AG08396 (cell line): ENCODE measurements at places on chromosomes 12 and 14.

DNA sequence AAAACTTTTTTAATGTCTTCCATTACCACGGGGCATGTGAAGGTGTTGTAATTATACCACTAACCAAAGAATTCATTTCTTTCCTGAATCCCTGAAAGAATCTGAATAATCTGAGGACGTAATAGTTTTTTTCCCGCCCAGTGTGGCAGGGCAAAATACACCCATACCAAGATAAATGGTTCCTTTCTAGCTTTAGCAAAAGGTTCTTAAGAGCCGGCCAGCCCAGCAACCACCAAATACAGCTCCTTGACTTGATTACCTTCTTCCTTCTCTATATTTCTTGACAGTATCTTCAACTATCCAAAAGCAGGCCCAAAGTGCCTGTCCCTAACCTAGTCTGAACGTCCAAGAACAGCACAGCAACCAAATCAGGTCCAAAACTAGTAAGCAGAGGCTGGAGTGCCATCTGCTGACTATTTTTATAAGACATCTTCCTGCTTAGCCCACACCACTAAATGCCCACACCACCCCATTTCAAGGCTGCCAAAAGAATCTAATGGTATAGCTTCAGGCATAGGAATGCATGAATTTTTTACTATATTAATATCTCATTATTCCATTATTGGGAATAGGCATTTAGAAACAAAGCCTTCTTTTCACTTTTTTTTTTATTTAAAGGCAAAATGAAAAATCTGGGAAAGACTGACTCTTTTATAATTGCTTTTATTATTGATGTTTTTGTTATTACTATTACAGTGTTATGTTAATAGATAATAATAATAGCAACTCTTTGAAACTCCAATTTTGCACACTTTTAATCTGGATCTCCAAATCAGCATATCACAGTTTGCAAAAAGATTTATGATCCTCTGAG, 524.4 kb downstream of the MED13L start:
- peak; percentile 72 for DNase-seq

DNA sequence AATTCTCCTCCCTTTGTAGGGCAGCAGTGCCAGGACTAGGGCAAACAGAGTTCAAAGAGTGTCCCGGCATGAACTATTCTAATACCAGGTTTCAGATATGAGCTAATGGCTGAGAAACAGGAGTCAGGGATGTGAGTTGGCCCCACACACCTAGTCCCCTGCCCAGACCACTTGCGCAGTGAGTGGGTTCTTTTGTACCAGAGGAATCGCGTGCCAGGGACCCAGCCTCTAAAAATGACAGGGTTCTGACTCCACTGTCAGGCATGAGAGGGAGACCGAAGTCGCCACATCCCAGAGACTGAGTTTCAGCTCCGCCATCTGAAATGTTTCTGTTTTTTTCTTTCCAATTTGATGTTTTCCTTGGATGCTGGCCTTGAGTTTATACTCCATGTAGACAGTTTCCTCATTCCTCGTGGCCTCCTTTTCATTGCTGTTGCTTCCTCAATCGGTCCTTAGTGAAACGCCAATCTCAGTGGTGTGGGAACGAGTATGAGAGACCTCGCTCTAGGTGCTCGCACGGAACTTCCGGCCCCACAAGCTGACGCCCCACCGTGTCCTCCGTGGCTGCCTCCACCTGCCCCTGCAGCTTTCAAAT, 31.5 kb downstream of the FBXL14 start:
- DNase-seq: no peak

GRCh38 chr14:54794159-54794558, 108.5 kb downstream of the GCH1 start:
- DNase-seq: no peak

DNA sequence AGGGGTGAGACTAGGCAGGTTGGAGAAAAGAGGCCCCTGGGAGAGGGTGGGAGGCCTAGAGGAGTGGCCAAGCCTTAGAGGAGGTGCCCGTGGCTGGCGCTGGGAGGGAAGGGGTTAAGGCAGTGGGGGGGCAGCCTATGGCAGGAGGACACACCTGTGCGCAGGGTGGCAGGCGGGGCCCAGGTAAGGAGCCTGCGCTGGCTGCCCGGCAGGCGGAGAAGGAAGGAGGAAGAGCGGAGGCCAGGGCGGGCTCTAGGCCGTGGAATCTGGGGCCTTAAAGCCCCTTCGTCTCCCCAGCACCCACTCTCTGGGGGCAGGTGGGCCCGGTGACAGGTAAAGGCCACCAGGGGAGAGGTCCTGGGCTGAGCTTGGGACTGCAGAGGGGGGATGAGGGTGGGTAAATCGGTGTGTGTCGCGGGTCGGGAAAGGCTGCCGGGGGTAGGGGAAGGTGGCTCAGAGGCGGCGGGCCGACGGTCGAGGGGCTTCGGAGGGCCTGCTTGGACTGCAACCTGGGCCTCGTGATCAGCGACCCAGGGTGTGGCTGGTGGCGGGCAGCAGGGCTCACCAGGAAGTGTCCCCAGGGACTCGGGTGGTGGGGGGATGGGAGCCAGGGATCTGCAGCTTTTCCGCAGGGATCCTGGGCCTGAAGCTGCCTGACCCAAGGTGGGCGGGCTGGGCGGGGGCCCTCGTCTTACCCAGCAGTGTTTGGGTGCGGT, 7.3 kb downstream of the PHB2 start:
- no peak for DNase-seq

GRCh38 chr14:93150227-93151208, 34.2 kb downstream of the MOAP1 start:
- no peak for DNase-seq

GRCh38 chr12:86293682-86294240, 37.6 kb upstream of the MGAT4C start:
- no peak for DNase-seq

- no peak for DNase-seq
Measured at GRCh38 chr14:44712024-44712815, 205.1 kb upstream of the FSCB start.

DNA sequence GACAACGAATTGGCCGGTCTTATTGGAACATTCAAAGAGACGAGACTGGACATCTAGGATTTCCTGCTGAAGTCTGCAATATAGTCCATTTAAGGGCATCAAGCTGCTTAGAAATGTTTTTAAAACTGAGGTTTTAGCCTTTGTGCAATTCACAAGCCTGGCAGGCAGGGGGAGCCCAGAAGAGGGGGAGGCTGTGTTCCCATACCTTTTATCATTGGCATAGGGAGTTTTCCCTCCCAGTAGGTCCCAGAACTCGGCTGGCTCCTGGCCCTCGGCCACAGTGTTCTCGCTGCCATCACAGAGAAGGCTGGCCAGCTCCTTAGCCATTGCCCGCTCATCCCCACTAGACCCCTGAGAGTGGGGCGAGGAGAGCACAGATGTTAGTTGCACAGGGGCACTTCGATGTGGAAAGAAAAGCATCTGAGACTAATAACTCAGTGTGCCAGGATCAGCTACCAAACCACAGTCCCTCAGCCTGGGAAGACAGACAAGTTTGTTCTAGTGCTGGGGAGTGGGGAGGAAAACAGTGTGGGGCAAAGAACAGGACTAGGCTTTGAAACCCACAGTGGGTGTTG, 15.1 kb downstream of the AVIL start:
- peak; percentile 69 for DNase-seq

DNA sequence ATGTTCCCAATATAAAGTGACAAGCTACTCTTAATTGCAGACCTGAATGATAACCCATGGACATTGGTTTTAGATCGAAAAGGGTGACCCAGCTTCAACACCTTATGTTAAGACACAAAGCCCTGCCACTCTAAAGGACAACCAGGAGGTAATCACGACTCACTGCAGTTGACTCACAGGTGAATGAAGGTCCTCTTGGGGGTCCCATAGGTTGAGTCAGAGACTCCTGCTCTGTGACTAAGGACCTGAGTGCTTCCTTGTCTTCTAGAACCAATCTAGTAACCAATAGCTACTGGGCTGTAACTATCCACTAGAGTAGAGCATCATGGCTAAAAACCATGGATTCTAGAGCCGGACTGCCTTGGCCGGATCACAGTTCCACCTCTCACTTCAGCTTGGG, 73.8 kb downstream of the KCNK10 start:
- DNase-seq: no peak

DNA sequence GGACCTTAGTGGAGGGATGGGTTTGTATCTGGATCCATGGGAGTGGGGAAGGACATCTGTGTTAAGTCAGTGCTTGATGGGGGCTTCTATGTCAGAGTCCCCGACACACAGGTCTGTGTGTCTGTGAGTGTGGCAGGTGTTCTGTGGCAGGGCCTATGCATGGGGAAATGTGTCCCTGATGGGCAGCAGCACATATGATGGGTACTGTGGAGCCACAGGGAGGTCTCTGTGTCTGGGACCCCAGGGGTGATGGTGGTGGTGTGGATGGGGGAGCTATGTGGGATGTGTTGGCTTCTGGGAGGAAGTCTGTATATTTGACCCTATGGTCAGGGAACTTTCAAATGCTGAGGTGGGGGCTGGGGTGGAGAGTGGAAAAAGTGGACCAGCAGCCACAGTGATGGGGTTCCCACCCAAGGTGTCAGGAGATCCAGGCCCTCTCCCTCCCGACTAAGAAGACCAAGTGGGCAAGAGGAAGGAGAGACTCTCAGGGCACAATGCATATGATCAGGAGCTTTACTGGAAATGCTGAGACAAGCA, 16.5 kb downstream of the KRT7 start:
- no peak for DNase-seq
